ENCODE measurements at places on chromosomes 6 and 20.

DNA sequence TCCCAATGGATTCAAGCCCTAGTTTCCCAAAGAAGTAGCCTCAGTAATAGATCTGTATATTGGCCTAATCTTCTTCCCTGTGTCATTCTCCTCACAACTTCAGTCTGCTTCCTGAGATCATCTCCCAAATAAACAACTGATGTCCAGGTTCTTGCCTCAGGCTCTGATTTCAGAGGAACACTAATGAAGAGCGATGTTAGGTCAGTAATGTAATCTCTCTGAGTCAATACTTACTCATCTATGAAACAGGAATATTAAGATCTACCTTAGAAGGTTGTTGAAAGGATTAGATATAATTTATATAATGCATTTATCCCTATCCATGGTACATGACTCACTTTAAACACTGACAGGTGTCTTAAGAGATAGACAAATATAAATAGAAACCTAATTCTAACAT is 246.0 kb upstream of the FLRT3 start:
- no peak for DNase-seq

- DNase-seq, result no peak
Measured at GRCh38 chr6:123053602-123054225, 57.7 kb downstream of the CLVS2 start.

DNA sequence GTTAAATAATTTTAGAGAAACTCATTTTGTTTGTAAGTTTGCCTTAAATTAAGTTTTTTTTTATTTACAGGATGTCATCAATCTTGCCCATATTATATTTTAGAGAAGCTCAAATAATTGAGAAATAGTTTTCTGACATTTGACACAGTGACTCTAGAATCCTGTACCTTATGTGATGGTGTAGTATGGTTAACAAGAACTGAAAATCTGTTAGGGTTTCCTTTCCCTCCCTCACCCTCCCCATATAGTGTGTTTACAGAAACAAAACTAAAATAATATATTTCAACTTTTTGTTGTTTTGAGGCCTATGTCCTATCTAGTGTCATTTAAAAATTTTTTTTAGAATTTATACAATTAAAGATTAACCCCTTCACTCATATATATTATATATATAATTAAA is 91.8 kb downstream of the SESN1 start:
- no peak for DNase-seq

- no peak for DNase-seq
Measured at GRCh38 chr20:19668418-19668817, 89.6 kb upstream of the RIN2 start.

- DNase-seq, result no peak
Measured at GRCh38 chr6:43075670-43076463, at the start of gene PTK7. PTK7 (plus strand) TSS chr6:43076314; CDS start chr6:43076489, 175 bp downstream.

Measured in astrocyte (in vitro differentiated cells and primary cell).